Muscle of leg (tissue), 16 donors: ENCODE measurements at places on chromosomes 11 and 22. TPM values are rescaled to one million over a fixed set of nuclear protein-coding genes. Genes with fewer than 3 reads are reported as not detected.

Gene PLAAT2
- total RNA-seq, result not detected

Gene RPS6KA4
- 14.1 TPM for total RNA-seq

Gene RIN1
- total RNA-seq, result 6.0 TPM

Gene CRYBA4
- total RNA-seq, result not detected

Gene AASDHPPT
- total RNA-seq, result 47.3 TPM

Gene FOSL1
- total RNA-seq, result not detected

Gene MS4A4A
- total RNA-seq, result 10.3 TPM

Gene PGA4
- total RNA-seq, result 1.7 TPM

Gene SEC14L2
- total RNA-seq, result 2.5 TPM

Gene DCPS
- 12.5 TPM for total RNA-seq

Gene SCN3B
- 12.8 TPM for total RNA-seq

Gene RFPL3
- total RNA-seq, result not detected

Gene TRIM44
- total RNA-seq, result 27.5 TPM
